ENCODE measurements at places on chromosomes 3 and 15.
A peak's percentile ranks its signal among the peaks of the same experiment; 100 is the strongest.

DNA sequence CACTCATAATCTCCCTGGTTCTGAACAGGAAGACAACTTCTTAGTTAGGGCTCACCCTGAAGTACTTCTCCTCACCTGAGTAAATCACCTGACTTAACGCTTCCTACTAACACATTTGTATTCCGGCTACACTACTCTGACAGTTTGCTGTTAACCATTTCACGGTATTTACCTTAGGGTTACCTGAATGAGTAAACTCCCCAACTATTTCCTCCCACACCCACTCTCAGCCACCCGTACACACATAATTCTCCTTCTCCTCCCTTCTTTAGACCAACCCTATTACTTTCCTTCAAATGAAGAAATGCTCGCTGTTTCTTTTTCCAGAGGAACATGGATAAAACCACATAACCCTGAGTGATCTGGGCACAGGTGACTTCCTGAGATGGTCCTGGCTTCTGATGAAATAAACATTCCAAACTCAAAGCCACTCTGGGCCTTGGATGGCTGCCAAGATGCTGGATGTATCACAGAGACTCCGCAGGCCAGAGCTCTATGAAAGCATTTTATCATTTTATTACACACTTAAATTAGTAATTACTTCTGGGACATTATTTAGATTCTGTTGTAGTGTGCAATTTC lies 183.6 kb upstream of the ATP11B start:
- DNase-seq = peak; percentile 84

DNA sequence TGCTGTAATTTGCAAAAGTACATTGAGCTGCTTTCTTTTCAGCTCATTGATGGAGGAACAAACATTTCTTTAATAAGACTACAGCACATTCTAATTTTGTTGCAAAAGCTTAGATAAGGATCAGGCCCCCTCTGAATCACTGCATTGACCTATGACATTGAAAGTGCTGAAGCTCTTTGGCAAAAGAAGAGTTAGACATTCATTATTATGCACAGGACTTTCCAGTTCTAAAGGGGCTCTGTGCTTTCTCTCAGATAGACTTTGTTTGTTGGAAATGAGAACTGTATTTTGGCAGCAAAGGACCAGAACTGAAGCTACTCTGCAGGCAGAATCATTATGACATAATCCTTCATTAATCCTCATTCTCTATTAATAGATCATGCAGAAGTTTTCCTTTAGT lies 252.9 kb upstream of the SOX2 start:
- no peak for DNase-seq

DNA sequence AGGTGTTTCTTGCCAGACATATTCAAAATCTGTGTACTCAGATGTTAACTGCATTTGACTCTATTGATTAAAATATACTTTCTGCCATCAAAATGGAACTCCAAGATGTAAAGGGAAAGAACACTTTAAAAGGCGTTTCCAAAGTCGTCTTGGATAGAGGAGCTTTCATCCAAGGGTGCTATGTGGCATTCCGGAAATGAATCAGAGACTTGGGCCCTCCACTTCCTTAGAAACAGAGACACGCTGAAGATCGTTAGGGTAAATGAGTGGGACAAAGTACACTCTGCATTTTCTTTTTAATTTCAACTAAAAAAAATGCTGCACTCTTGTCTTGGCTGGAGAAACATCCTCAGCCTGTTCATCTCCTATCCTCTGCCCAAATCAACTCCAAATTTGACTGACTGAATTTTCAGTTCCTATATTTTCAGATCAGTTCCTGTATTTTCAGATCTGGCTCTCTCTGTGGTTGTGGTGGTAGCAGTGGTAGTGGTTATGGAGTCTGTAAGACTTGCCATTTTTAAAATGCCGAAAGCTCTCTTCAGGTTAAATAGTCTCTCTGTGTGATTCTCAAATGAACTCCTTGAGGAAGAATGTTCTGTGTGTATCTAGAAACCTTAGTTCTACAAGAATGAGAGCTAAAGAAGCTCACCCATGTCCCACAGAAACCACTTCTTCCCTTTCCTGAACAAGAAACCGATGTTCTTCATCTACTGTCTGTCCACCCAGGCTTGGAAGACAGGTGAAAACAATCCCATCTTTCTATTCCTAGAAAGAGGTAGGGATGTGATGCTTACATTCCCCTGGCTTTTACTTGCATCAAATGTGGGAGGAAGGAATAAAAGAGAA lies 156.8 kb upstream of the ICE2 start:
- no peak for DNase-seq

DNA sequence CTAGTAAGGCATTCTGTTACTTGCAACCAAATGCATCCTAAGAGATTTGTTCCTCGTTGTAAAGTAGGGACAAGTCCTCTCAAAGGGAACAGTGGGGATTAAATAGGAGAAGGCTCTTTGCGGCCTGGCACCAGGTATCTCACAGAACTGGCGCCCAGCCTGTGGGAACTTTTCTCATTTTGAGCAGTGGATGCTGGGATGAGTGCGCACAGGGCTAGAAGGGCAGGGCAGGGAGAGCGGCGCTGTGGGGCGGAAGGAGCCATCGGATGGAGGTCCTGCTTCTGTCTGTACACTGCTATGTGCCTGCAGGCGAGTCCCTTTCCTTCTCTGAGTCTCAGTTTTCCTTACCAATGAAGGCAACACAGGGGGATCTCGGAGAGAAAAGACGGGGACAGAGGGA lies 50.6 kb downstream of the WNT7A start:
- DNase-seq = no peak

DNA sequence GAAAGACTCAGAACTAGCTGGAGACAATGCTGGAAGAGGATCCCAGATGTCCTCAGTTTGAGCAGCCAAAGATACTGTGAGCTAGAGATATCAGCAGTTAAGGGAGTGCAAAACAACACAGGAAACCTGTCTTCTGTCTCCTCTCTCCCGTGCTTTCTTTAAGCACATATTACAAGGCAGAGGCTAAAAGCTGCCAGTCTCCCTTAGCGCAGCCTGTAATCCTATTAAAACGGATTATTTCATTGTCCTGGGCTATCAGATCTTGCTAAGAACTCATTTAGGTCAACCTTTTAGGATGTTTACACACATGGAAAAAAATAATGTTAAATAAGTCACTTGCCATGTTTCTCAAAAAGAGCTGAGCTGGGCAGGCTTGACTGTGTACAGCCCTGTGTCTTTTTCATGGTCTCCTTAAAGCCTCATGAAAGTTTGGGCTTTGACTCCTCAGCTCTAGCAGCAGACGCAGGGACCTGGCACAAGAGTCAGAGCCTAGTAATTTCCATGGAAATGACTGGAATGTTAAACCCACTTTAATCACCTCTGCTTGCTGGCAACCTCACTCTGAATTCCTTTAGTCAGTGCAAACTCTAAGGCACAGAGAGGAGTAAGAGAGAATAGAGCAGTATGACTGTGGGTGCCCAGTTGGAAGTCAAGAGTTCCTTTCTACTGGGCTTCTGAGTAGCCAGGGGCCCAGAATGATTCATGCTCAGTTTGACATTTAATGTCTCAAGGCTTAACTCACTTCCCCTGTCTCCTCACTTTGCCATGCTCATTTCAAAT lies 491.9 kb downstream of the NTRK3 start:
- no peak for DNase-seq

- no peak for DNase-seq
Measured at GRCh38 chr15:52060501-52060900, 41.5 kb downstream of the MAPK6 start.

DNA sequence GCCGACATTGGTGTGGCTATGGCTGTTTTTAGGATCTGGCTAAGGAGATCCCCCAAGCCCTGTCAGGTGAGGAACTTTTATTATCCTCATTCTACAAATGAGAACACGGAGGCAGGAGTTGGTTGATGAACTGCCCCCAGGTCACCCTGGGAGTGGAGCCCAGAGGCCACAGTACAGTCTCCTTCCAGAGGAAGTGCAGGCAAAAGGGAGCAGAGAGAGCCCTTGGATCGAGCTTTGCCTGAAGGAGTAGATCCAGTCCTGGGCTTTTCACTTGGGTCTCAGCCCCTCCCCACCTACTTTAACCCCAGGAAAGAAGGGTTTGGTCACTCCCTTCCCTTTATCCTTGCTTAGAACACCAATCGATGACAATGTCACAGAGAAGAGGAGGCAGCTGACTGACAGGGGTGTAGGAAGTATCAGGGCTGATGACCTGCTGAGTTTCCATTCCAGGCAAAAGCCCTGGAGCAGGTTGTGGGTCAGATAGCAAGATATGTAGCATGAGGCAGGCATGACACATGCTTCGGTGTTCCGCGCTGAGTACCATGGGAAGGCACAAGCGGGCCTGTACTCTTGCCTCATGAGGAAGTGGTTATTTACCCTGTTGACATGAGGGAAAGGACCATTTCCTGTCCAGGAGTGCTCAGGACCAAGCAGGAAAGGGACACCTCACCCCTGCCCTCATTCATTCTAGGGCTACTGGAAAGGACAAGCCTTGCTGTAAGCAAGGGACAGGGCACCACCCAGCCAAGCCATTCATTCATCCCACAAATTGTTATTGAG lies 5.8 kb upstream of the PLA2G4D start:
- DNase-seq = no peak

DNA sequence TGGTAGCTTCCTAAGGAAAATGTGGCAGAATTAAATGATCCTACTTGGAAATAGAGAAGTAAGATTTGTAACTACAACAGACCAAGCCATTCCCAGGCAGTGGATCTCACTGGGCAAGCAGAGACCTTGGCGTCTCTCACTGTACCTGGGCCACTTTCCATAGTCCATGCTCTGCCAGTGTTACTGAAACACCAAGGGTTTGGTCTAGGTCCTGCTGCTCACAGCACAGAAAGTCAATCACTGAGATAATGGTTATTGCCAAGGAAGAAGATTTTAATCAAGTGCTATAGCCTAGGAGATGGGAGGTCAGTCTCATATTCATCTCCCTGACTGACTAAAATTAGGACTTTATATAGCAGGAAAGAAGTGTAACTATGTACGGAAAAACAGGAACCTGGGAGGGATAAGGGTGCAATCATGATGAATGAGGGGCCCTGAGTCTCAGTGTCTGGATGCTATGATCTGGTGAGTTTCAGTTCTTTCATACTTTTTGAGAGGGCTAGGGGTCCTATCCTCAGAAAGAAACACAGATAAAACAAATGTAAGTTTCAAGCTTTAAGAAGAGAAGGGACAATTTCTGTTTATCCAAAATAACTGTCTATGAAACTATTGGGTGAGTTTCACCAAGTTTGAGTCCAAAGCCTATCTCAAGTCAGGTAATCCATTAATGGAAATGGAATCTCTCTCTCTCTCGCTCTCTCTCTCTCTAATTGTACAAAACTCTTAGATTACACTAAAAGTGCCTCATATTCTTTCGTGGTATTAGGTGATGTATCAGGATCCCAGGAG lies 20.6 kb downstream of the GPR15 start:
- DNase-seq = no peak

GRCh38 chr3:17420668-17421067 lies 321.8 kb downstream of the TBC1D5 start:
- no peak for DNase-seq

DNA sequence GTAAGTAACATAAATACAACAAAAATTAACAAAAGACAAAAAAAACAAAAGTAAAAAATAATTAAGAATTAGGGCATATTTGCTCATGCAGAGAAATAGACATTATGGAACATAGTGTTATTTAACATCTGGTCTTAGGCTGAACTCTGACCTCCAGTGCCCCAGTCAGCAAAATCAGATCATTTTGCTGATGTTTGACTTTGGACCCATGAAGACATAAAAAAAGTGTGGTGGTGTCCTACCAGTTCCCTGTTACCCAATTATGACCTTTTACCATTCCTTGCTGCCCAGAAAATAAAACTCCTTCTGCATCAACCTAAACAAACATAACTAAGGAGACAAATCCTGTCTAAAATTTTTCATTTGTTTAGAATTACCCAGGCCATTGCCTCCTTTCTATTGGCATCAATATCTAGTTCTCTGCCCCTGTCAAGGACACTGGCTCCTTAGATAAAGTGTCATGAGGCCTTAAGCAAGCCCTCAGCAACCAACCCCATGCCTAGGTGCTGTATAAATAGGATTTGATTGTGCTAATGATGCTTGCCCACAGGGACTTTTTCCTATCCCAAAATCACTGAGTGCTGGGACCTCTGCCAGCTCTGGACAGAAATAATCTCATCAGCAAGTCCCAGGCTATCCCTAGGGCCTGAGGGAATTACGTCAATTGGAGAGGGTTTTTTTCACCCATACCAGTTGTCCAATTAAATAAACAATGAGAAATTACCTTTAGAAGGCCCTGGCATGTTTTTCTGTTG lies 334.5 kb upstream of the UMPS start:
- DNase-seq = no peak

- no peak for DNase-seq
Measured at GRCh38 chr3:104126864-104127553, 1239.7 kb upstream of the ALCAM start.

GRCh38 chr3:117192888-117193287 lies 483.3 kb downstream of the TUSC7 start:
- no peak for DNase-seq

- peak; percentile 60 for DNase-seq
Measured at GRCh38 chr15:81282911-81283310, 41.0 kb downstream of the STARD5 start.

DNA sequence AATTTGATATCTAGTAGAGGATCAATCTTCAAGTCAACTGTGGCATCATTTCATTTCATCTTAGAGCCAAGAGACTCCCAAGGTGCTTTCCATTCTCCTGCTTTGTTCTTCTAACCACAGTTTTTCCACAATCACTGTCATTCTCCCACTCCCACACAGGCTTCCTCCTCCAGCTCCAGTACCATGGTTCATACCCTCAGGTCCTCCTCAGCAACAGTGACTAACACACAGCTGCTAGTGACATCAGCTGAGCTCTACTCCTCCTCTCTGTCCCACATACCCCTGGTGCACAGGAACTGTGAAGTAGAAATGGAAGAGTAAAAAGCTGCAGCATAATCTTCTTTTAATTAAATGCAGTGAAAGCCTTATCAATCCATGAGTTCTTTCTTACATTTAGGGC lies 200.2 kb upstream of the DPH6 start:
- DNase-seq = no peak

- DNase-seq = peak; percentile 29
Measured at GRCh38 chr15:59158701-59159034, 48.0 kb upstream of the LDHAL6B start.

DNA sequence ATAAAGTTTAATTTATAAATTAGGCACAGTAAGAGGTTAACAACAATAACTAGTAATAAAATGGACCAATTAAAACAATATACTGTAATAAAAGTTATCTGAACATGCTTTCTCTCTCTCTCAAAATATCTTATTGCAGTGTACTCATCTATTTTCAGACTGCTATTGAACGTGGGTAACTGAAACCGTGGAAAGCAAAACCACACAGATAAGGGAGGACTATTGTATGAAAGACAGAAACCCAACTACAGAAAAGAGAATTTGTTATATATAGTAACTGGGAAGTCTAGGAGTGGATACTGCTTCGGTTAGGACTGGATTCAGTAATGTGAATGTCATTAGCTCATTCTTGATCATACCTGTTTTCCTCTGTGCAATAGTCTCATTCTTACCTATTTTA lies 119.3 kb upstream of the DAZL start:
- DNase-seq = no peak

GRCh38 chr3:102332205-102332604 lies 102.6 kb upstream of the ZPLD1 start:
- no peak for DNase-seq

Measured in RWPE2 (cell line).